ENCODE measurements at places on chromosomes 6 and 20. TPM values are rescaled to one million over a fixed set of nuclear protein-coding genes. Genes with fewer than 3 reads are reported as not detected.

The SPDEF gene
- total RNA-seq, result not detected

The PRICKLE4 gene
- total RNA-seq, result 1.3 TPM

The BPIFB1 gene
- total RNA-seq, result not detected

The C2 gene
- total RNA-seq, result 0.49 TPM

The VSTM2L gene
- 2.0 TPM for total RNA-seq

The RAET1G gene
- 0.25 TPM for total RNA-seq

The GUCA1A gene
- total RNA-seq, result 0.49 TPM

The CABLES2 gene
- 5.2 TPM for total RNA-seq

The HCK gene
- not detected for total RNA-seq

The SUMO4 gene
- total RNA-seq, result not detected

The TTK gene
- 1.4 TPM for total RNA-seq

The TMEM217 gene
- total RNA-seq, result 0.89 TPM

The NOTCH4 gene
- 1.1 TPM for total RNA-seq

The BPIFA1 gene
- not detected for total RNA-seq

The CBLN4 gene
- total RNA-seq, result not detected

The DEFB123 gene
- total RNA-seq, result not detected

The RSPO4 gene
- total RNA-seq, result 0.13 TPM

The MOCS1 gene
- total RNA-seq, result 10.9 TPM

Data from mesangial cell (primary cell).